Inflammatory macrophage (primary cell): ENCODE measurements at places on chromosomes 1 and 21.

DNA sequence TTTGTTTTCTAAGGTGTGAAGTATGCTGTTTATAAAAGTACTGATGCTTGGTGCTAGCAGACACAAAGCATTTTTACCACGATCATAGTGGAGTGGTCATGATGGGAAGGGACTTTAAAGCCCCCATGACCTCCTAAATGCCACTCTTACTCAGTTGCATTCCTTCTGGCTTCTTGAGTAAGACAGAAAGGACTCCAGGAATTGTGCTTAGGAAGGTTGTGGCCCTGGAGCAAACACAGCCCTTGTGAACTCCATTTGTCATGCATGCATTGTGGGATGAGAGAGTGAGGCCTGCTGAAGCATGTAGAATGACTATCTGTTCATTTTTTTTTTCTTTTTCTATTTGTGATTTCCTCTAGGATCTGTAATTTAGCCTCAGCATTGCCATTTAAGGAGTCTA is 34.2 kb downstream of the AK5 start:
- DNase-seq: no peak

- no peak for DNase-seq
Observed at GRCh38 chr1:93700532-93701469, 19.2 kb upstream of the BCAR3 start.

GRCh38 chr1:231665726-231666125 is 39.1 kb downstream of the DISC1 start:
- peak; percentile 54 for DNase-seq

DNA sequence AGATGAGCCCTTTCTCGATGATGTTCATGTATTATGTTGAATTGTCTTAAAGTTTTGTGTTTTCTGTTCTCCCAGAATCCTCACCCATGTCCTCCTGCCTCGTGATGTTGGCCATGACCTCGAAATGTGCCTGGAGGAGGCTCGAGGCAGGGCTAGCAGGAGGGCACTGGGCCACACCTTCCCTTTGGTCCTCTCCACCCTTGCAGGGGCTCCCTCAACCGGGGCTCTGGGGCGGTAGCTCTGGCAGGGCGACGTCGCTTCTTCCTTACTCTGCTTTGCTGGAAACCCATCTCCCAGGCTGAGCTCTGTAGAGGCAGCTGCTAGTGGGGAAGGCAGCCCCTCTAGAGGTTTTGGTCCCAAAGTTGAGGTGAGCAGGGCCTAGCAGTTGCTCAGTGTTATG is 14.3 kb downstream of the TFF3 start:
- DNase-seq: no peak

DNA sequence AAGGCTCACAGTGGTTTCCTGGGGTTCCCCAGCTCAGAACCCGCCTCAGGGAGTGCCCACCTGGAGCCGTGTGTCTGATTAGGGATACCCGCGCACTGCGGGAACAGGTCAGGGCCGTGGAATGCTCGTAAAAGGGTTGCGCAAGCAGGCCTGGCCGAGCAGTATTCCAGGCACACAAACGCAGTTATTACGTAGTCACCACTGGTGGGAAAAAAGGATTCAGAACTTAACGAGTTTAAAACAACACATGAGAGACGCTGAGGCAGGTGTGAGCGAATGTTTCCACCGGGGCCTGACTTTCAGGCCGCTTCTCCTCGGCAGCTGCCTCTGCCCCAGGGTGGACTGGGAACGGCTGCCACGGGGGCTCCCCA is 18.2 kb downstream of the PLCH2 start:
- no peak for DNase-seq

DNA sequence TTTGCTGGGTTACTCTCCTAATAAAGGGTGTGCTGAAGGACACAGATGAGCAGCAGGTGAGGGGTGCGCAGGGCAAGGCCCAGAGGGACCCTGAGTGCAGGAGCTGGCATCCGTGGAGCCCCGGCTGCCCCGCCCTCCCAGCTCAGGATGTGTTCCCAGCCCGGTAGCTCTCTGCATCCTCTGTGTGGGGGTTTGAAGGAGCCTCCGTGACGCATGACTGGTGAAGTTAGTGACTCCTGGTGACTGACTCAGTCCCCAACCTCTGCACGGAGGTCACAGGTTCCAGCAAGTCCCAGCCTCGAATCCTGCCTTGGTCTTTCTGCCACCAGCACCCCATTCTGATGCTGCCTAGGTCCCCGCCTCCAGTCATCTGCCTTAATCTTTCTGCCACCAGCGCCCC is 21.6 kb upstream of the TSPEAR start:
- DNase-seq: no peak

DNA sequence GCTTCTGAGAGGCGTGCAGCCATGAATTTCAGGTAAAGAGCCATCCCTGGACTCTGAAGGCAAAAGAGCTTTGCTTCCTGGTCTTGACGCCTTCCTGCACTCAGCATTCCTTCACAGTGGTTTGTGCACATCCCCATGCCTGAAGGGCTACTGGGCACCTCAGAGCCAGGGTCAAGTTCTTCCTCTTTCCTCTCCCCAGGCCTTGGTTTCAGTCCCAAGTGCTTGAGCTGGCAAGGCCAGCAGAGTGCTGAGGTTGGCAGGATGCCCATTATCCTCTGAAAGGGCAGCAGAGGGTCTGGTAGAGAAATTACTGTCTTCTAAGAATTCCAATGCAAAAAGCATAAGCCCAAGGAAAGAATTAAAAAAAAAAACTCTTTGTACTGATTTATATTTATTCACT is 1064.9 kb downstream of the TTLL7 start:
- no peak for DNase-seq

GRCh38 chr1:5645135-5645399 is 347.2 kb downstream of the NPHP4 start:
- no peak for DNase-seq

- DNase-seq: no peak
Observed at GRCh38 chr1:37472994-37473393, 1.4 kb upstream of the ZC3H12A start.

DNA sequence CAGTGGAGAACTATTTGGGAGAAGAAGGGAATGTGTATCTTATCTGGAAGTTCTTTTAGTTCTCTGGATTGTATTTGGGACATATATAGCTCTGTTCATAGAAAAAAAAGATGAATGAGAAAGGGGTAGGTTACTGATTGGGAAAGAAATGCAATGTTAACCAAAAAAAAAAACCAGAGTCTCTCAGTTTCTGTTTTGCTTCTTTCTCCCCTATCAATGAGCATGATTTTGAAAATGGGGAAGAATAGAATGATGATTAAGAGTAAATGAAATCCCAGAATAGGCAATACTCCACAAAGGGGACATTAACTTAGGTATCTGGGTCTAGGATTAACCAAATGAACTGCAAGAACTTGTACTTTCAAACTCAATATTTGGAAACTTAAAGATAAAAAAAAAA is 92.9 kb downstream of the RHOU start:
- no peak for DNase-seq

- DNase-seq: no peak
Observed at GRCh38 chr1:241012708-241013340, 344.2 kb downstream of the RGS7 start.

GRCh38 chr1:170732252-170732588 is 68.3 kb downstream of the PRRX1 start:
- DNase-seq: no peak

DNA sequence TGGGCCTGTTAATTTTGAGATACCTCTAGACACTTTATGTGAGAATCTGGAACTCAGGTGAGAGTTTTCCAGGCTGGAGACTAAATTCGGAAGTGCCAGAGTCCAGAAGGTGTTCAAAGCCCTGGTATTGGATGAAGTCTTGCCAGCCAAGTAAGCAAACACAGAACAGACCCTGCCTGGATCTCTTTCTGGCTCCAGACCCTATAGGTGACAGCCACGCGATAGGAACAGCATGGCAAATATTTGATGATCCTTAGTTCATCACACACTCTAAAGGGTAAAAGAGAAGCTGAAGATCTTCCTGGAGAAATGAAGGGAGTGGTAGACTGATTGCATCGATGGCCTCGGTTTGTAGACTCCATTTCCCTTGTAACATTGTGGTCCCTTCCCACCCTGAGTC is 30.7 kb downstream of the SLC1A7 start:
- DNase-seq: no peak

- no peak for DNase-seq
Observed at GRCh38 chr1:14106126-14106525, 406.1 kb downstream of the PRDM2 start.

GRCh38 chr1:3564921-3565831 is 46.1 kb downstream of the MEGF6 start:
- peak; percentile 2 for DNase-seq

DNA sequence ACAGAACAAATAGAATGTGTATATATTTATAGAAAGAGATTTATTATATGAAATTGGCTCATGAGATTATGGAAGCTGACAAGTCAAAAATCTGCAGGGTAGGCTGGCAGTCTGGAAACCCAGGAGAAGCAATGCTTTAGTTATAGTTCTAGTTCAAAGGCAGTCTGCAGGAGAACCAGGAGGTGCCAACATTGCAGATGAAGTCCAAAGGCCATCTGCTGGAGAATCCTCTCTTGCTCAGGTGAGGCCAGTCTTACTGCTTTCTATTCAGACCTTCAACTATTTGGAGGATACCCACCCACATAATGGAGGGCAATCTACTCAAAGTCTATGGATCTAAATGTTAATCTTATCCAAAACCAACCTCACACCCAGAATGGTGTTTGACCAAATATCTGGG is 75.9 kb upstream of the MRPS6 start:
- no peak for DNase-seq

DNA sequence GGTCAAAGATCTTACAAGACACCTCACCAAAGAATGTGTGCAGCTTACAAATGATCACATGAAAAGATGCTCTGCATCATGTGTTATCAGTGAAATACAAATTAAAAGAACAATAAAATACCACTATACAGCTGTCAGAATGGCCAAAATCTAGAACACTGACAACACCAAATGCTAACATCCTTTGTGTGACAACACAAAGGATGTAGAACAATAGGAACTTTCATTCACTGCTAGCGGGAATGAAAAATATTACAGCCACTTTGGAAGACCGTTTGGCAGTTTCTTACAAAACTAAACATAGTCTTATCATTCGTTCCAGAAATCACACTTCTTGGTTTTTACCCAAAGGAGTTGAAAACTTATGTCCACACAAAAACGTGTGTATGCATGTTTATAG is 20.6 kb upstream of the SELP start:
- DNase-seq: no peak

- DNase-seq: no peak
Observed at GRCh38 chr1:2190491-2190976, 4.0 kb downstream of the FAAP20 start.

GRCh38 chr1:198481661-198482060 is 58.8 kb downstream of the ATP6V1G3 start:
- peak; percentile 4 for DNase-seq

GRCh38 chr1:48061162-48062136 is 64.3 kb upstream of the TRABD2B start:
- DNase-seq: peak; percentile 46

DNA sequence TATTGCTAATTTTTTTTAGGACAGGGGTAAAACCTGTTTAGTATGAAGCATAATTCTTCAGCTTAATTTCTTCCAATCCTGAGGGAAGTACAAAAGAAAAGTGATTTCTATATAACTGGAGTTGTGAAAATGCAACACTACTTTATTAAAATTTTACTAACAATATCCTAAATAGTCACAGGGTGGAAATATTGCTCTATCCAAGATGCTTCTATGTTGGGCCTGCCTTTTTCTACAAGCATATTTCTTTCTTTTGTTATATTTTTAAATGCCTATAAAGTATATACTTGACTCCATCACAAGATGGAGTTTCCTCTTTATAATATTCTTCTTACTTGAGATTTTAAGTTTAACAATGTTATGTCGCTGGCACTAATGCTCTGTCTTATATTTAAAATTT is 37.9 kb downstream of the DTL start:
- DNase-seq: no peak

DNA sequence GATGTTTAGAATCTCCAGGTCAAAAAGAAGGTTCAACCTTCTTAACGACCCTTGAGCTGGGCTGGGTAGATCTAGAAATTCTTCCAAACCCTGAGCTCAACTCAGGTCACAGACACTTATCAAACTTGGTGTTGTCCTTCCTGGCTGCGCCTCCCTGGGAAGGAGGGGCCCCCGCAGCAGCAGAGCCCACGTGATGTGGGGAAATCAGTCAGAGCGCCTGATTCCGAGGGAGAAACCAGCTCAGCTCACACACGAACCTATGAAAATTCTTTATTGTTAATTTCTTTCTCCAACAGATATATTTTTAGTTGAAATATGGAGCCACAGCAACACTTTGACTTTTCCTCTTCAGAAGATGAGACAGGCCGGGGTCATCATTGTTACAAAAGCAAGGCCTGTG is 24.3 kb upstream of the CLSTN1 start:
- peak; percentile 35 for DNase-seq

DNA sequence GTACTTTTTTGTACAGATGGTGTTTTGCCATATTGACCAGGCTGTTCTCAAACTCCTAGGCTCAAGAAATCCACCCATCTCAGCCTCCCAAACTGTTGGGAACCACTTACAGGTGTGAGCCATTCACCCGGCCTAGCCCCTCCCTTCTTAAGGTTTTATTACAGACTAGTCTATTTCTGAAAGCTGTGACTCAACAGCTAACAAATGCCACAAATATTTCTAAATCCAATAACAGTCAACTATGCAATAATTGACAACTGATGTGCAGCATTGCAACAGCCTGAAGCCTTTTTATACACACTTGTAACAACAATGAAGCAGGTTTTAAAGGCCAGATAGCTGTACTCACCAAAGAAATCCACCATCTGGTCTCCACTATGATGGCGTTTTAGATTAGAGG is 51.4 kb downstream of the GRIK1 start:
- DNase-seq: no peak

- DNase-seq: no peak
Observed at GRCh38 chr1:245788269-245788668, 633.5 kb downstream of the KIF26B start.

- no peak for DNase-seq
Observed at GRCh38 chr1:100344774-100345173, 7.5 kb upstream of the CDC14A start.

DNA sequence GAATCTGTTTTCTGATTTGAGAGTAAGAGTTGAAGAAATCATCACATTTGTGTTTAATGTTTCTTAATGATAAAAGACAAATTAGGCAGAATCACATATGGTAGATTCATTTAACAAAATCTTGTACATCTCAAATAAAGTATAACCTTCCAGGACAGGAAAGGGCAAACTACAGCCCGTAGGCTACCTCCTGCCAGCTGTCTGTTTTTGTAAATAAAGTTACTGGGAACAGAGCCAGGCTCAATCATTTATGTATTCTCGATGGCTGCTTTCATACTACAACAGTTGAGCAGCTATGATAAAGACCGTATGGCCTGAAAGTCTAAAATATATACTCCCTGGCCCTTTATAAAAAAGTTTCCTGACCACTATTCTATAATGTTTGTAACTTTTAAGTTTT is 204.1 kb downstream of the COL24A1 start:
- DNase-seq: no peak

DNA sequence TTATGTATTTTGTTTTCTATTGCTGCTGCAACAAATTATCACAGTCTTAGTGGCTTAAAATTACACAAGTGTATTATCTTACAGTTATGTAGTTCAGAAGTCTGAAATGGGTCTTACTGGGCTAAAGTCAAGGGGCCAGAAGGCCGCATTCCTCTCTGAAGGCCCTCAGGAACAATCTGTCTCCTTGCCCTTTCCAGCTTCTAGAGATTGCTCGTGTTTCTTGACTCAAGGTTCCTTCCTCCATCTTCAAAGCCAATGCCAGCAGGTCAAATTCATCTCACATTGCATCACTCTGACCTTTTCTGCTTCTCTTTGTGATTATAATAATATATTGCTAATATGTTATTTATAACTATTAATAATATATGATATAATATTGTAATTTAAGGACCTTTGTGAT is 97.1 kb downstream of the DIRAS3 start:
- no peak for DNase-seq
